ENCODE measurements at places on chromosomes 6 and 20.
A peak's percentile ranks its signal among the peaks of the same experiment; 100 is the strongest.

- peak; percentile 65 for DNase-seq
Observed at GRCh38 chr6:36360241-36361054, 23.8 kb upstream of the BNIP5 start.

GRCh38 chr6:21885111-21885510 lies 291.6 kb downstream of the SOX4 start:
- DNase-seq, result no peak

DNA sequence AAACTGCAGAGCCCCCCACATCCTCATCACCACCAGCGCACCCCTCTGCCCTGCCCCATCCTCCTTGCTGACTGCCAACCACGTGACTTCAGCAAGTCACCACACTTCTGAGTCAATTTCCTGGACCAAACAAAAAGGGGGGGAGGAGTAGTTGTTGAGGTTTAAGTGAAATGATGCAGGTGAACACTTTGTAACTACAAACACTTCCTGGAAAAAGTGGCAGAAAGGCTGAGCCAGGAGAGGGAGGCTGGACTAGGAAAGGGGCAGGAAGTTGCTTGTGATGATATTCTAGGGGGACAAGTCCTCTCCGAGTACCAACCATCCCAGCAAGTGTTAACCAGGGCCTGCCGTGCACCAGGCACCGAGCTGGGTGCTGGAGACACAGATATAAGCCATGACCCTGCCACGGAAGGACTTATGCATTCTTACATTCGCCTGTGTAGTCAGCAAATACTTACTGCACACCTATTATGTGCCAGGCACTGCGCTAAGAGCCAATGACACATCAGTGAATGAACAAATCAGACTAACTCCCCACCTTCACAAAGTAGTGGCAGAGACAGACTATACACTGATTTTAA lies 67.3 kb downstream of the PREX1 start:
- DNase-seq, result peak; percentile 35

GRCh38 chr20:7195704-7196103 lies 428.2 kb downstream of the BMP2 start:
- no peak for DNase-seq

- no peak for DNase-seq
Observed at GRCh38 chr6:102488729-102489128, 1095.2 kb downstream of the GRIK2 start.

DNA sequence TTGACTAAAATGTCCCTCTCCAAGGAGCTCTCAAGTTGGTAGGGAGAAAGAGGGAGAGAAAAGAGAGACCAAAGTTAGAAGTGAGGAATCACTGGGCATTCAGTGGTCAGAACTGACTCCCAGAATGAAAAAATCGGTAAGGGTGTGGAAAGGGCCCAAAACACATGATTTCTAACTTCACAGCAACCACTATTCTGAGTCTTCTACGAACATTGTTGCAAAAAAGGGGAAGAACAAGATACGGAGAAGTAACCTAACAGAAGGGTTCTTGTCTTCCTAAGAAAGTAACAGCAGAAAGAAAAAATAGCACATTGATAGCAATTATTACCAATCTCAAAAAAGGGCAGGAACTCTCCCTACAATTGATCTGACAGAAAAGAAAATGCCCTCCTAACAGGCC lies 65.6 kb downstream of the ATP9A start:
- no peak for DNase-seq

DNA sequence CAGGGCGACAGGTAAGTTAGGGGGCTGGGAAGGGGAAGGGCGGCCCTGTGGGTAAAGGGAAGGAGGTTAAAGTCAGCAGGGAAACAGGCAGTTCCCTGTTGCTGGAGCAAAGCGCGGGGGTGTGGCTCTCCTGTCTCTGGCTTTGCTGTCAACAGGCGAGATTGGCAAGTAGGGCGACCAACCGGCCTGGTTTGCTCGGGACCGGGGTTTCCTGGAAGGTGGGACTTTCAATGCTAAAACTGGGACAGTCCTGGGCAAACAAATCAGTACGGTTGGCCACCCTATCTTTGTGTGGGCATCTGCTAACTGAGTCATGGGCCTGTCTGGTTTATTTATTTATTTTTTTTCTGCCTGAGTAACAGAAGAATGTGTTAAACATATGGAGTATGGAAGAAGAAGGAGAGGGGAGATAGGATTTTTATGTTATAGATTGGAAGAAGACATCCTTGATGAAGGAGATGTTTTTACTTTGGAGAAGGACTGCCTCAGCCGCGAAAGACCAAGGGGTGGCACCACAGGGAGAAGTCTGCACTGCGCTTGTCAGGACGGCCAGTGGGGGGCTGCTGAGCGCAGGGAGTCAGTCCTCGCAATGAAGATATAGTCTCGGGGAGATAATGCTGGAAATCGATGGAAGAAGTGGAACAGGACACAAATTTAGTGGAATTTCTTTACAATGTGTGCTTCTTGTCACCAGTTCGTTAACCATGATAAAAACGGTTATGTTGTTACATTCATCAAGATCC lies 43.4 kb upstream of the ESR1 start:
- peak; percentile 32 for DNase-seq

GRCh38 chr6:93819189-93819588 lies 399.8 kb upstream of the EPHA7 start:
- no peak for DNase-seq

GRCh38 chr6:135390458-135390857 lies 107.1 kb downstream of the AHI1 start:
- DNase-seq, result no peak

DNA sequence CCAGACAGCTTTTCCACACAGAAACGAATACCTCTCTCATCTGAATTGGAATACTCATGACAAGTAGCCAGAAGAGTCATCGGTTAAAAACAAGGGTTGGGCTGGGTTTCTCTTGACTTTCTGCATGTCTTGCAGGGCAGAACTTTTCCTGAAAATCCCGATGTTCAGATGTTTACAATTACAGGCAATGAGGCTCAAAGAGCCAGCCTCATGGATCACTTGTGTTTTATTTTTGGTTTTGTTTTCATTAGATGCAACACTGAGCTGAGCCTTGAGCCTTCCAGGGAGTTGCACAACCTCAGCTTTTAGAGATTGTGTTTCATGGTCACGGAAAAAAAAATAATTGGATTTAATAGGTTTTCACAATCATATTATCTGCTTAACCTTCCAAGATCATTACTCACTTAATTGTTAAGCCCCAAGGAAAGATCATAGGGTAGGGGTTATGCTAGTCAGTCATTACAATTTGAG lies 288.1 kb upstream of the PRDM1 start:
- no peak for DNase-seq

DNA sequence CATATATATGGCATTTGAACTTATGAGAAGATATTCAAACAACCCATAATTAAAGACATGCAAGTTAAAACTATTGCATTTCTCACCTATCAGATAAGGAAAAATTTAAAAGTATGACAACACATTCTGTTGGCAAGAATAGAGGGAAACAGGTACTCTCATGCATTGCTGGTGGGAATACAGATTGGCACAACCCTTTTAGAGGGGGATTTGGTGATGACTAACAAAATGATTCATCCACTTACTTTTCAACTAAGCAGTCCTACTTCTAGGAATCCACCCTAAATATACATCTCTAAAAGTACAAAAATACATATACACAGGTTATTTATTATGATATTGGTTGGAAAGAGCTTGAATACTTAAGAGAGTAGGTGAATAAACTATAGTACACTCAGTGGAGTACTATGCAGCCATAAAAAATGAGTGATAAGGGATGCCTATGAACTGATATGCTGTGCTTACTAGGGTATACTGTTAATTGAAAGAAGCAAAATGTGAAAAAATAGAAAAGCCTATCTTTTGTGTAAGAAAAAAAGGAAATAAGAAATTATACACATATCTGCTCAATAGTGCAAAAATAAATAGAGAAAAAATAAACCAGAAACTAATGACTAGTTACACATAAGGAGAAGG lies 42.2 kb downstream of the ADAT2 start:
- no peak for DNase-seq
